CD4-positive, alpha-beta T cell treated with Interleukin-15 for 1 hour (primary cell): ENCODE measurements at places on chromosomes 6 and 20.

DNA sequence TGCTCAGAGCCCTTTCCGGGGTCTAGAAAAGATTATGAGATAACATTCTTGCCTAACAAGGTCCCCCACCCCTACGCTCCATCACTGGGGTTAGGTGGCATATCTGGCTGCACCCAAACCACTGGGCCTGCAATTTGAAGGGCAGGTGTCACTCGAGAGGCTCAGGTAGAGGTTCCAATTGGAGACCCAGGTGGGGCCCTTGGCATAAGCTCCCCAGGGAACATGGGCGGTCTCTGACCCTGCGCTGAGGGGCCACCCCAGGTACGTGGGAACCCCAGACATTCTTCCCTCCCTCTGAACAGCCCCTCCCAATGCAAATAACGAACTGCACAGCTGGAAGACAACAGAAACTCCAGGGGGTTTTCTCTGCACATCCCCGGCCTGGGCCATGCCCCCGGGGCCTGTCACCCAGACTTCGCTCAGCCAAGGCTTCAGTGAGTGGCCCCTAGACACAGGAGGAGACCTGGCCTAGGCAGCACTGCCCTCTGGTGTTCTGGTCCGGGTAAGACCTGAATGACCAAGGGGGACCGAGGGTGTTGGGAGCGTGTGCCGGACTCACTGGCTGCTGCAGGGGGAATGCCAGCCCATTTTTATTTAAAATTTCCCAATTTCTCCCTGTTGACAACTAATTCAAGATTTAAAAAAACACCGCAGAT lies 47.5 kb downstream of the DSTN start:
- DNase-seq, result peak; percentile 40

DNA sequence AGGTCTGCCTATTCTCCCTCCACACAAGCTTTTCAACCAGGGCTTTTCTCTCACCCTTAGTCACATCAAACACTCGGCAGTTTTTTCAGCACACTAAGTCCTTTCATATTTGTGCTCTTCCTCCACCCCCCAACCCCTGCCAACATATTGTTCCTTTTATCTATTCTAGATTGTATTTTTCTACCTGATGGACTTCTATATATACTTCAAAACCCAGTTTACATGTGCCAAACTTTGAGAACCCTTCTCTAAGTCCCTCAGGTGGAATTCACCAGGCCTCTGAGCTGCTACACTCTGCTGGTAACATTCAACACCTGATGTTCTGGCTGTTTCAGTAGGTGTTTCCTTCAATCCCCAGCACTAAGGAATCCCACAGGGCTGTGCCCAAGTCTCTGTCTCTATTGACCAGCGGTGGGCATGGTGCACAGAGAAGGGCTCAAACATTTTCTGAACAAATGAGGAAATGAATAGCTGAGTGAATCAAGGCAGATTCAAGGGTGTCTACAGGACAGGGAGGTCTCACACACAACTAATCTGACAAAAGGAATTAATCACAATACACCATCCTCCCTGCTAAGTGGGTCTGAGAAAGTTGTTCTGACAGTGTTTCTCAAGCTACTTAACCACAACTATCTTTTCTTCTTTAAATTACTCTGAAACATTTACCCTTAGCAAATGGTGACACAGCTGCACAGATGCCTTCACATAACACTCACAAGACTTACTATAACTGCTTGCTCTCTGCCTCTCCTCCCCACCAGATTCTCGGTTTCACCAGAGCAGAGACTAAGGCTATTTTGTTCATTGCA lies 166.5 kb downstream of the TSHZ2 start:
- no peak for DNase-seq

DNA sequence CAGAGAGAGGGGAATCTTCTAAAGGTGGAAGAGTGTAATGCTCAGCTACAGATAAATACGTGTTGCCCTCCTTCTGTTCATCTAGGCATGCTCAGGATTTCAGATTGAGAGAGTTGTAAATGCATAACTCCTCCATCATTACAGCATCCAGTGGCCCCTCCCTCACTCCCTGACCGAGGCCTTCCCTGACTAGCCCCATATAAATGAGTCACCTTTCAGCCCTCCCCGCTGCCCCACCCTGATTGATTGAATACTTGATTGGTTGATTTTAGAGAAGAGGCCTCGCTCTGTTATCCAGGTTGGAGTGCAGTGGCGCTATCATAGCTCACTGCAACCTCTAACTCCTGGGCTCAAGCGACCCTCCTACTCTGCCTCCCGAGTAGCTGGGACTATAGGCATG lies 193.7 kb downstream of the EYA2 start:
- DNase-seq, result no peak

DNA sequence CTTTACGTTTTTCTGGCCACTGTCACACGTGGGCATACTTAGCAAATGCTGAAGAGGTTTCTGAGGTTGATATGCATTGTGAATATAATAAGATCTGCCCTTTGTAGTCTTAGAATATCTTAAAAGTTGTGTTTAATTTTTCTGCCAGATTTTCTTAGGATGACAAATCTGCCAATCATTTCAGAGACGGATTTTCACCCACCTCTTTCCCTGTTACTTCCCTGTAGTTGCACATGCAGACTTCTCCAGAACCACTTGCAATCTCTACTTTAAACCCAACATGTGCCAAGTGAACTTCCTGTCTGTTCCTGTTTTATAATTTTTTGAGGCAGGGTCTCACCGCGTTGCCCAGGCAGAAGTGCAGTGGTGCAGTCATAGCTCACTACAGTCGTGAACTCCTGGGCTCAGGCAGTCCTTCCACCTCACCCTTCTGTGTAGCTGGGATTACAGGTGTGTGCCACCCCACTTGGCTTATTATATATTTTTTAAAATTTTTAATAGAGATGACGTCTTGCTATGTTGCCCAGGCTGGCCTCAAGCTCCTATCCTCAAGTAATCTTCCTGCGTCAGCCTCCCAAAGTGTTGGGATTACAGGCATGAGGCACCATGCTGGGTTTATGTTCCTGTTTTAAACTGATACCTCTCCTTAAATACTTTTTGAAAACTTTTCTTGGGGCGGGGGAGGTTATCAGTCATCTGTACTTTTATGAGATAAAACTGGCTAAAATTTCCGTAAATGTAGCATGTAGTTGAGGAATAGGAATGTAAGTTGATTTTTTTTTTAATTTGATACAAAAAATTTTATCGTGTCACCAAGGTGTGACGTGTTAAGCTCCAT lies 2.7 kb downstream of the IGF2R start:
- DNase-seq, result no peak

GRCh38 chr6:88734544-88734943 lies 228.9 kb downstream of the RNGTT start:
- no peak for DNase-seq

GRCh38 chr20:49583669-49584417 lies 15.9 kb upstream of the PTGIS start:
- DNase-seq, result peak; percentile 56

DNA sequence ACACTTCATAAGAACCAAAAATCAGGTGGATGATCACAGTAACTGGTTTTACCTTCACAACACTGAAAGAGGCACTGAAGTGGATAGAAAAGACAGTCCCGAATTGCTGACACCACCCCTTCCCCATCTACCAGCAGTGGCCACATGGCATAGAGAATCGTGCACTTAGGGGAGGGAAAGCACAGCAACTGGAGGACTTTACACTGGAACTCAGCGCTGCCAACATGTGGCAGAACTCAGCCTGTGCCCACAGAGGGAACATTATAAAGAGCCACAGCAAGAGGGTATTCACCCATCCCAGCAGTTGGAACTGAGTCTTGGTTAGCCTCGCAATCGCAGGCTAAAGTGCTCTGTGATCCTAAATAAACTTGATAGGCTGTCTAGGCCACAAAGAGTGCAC lies 6.5 kb upstream of the KIAA1586 start:
- DNase-seq, result no peak

GRCh38 chr6:3732345-3733141 lies 19.0 kb downstream of the PXDC1 start:
- DNase-seq, result peak; percentile 57

DNA sequence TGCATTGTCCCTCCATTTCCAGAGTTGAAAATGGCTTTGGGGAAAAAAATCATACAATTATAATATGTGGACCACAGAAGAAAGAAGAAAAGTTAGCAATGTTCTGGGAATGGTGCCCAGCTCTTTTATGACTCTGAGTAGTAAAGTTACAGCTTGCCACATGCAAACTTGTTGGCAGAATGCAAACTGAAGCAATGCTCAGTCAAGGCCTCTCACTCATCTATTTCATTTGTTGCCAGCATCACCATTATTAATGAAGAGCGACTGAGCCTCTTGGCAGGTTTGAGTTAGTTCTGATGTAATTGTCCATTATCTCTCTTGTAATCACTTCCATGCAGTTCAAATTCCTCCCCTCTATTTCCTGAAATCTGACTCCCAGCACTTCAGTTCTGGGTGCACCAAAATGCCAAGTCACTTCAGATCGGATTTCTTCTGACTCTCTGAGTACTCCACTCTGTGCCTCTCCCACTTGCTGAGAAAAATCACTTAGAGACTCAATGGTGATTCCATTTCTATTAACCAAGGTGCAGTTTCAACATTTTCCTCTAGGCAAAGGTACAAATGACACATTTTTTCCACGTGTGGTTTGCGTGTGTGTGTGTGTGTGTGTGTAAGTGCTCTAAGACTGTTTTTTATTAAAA lies 154.4 kb upstream of the STMND1 start:
- DNase-seq, result no peak

- no peak for DNase-seq
These were observed 402.2 kb upstream of the IRAK1BP1 start for GRCh38 chr6:78465059-78465634.

GRCh38 chr20:37518606-37519507 lies 2.2 kb upstream of the NNAT start:
- no peak for DNase-seq

DNA sequence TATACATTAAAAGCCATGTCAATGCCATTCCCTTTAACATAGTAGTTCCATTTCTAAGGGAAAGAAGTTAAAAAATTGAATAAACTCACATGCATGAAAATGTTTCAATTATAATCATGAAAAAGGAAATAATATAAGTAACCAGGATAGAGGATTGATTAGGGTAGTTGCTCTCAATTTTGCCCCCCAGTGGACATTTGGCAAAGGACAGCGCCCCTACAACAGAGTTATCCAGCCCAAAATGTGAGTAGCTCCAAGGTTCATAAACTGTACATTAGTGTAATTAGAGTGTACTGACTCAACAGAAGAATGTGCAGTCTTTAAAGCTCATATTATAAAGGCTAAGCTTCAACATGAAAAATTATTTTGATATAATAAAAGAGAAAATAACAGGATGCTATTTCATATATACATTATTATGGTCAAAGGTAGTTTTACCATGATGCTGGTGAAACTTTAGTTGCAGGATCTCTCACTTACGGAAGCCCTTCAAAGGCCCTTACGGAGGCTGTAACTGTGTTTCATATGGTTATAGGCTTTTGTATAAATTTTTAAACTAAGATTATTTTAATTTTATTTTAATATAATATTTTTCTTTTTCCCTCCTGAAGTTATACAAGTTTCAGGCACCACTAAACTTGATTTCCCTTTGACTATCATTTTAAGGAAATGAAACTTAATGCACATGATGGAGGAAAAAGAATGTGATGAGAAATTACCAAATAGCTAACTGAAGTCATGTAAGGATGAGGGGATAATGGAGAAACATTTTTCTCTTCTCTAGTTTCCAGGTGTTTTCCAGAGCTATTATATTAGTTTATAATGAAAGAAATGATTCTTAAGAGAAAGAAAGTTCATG lies 403.6 kb downstream of the PLCB1 start:
- DNase-seq, result no peak

- no peak for DNase-seq
These were observed 8.4 kb downstream of the UCKL1 start for GRCh38 chr20:63947638-63948456.

DNA sequence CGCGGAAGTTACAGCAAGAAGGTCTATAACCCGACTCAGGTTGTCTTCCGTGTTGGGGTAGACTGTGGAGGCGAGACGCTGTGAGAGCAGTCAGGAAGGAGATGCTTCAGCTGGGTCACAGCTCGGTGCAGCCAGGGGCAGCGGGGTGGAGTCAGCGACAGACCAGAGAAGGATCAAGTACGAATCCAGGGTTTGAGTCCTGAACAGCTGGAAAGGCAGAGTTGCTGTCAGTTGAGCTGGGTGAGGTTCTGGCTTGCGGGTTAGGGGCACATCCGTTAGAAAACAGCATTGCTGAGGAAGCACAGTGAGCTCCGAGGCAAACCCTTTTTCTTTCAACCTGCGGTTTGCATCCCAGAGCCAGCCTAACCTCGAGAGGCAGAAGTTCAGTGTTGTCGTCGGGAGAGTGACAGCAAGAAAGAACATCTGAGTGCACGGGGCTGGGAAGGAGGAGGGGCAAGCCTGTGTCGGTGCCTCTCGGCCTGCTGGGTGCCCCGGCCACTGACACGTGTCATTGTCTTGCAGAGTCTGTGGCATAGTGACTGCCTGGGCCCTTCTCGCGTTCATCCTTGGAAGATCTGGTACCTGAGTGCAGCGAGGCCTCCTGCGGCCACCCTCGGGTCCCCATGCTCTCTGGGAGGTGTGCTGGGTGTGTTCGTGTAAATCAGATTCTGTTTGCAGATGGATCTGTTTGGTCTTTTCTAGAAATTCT lies 20.0 kb downstream of the PNLDC1 start:
- peak; percentile 38 for DNase-seq

- DNase-seq, result no peak
These were observed 327.8 kb upstream of the ADGRB3 start for GRCh38 chr6:68307301-68307700.
